ENCODE measurements at places on chromosomes 11 and 22.

DNA sequence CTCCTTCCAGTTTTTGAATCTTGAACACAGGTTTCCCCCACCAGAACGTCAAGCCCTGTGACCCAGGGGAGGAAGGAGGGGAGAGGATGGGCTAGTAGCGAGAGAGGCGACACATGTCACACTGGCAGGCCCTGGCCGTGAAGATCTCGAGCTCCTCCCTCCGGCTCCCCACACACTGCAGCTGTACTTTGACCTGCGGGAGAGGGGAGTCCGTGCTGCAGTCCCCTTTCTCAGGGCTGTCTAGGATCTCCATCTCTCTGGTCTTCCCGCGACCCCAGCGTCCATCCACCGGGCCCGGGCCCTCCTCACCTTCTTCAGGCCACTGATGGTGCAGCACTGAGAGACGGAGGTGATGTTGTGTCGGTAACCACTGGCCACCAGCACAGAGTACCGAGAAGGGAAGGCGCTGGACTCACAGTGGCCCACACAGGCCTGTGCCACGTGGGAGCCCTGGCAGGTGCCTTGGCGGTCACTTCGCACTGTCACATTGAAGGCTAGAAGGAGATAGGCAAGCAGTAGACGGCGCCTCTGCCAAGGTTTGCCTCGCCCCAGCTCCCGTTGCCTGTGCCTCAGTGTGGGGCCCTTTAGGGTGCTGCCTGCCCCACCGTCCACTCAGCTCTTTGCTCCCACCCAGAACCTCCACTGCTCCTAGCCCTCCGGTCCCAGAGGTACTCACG lies 873 bp downstream of the GPHA2 start:
- DNase-seq, result no peak

GRCh38 chr11:131421066-131421855 lies 50.8 kb downstream of the NTM start:
- DNase-seq, result no peak

- DNase-seq, result no peak
Measured at GRCh38 chr22:38846412-38846811, 2.6 kb upstream of the NPTXR start.

- DNase-seq, result no peak
Measured at GRCh38 chr11:112128483-112129121, 35.3 kb downstream of the IL18 start.

GRCh38 chr11:122696662-122697061 lies 41.1 kb downstream of the UBASH3B start:
- DNase-seq, result peak; percentile 47

DNA sequence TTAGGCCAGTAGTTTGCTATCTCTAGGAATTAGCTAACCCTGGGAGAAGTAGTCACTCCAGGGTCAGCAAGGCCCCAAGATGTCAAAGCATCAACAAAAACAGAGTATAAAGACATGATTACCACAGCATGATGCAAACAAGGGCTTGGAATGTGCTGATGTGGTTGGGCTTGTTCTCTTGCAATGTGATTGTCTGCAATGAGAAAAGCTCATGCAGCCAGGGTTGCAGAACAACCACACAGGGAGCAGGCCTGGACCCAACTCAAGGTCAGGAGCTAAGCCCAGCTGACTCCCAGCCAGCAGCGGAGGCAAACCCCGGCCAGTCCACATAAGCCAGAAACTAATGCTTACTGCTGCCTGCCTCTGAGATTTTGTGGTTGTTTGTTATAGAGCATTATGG lies 132.4 kb upstream of the ZC3H12C start:
- no peak for DNase-seq

GRCh38 chr11:95923439-95923727 lies 524 bp downstream of the MTMR2 start:
- DNase-seq, result no peak

DNA sequence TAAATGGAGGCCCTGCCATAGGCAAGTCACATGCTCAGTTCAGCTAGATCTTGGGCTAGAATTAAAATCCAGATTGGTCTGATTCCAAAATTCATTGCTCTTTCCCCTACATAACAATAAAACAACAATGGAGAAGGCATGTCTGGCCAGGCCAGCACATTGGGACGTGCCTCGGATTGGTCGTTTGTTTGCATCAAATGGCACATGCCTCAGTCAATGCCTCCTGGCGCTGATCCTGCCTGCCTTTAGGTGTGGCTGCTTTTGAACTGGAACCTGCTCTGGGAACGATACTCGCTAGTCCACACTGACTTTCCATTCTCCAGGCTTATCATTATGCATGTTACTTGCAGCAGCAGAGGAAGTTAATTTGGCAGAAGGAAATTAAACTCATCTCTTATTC lies 322.1 kb downstream of the NELL1 start:
- DNase-seq, result no peak

GRCh38 chr11:63907808-63908530 lies 9.0 kb downstream of the RCOR2 start:
- no peak for DNase-seq

Data from stimulated activated CD4-positive, alpha-beta T cell treated with anti-CD3 and anti-CD28 coated beads, TNF-alpha, amount 100 ng/mL, for 24 hours (primary cell).